ENCODE measurements at places on chromosomes 1 and 21. TPM values are rescaled to one million over a fixed set of nuclear protein-coding genes. Genes with fewer than 3 reads are reported as not detected.

The FLAD1 gene
- 32.9 TPM for total RNA-seq

The OR2L13 gene
- not detected for total RNA-seq

The C1orf141 gene
- total RNA-seq: not detected

The EPHA8 gene
- total RNA-seq: not detected

The TEDDM1 gene
- not detected for total RNA-seq

The RRP15 gene
- total RNA-seq: 20.9 TPM

DNA sequence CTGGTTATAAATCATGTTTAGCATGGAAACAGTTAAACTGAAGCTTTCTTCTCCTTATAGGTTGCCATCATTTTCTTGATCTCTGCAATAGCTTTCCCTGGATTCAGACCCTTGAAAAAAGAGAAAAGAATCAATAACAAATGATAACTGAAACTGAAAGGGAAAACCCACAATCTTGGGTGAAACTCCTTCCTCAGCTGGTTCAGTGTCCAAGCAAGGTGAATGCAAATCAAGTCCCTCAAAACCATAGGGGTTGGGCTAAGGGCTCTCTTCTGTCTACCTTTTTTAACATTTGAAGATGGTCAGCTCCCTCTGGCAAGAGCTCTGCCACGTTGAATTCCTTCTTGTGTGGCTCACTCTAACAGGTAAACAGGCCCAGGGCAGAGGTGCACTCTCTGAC lies 7.1 kb upstream of the ATP13A2 start:
- H3K36me3 ChIP-seq: peaks cover 21% of the 10 kb centered on the region
- H3K4me3 ChIP-seq: no peak overlapping the region
- no peaks in the 10 kb centered on the region for H3K27me3 ChIP-seq
- H3K27ac ChIP-seq: peak overlapping the region; percentile 77
- no peak for DNase-seq

- H3K4me3 ChIP-seq: no peak overlapping the region
- H3K4me1 ChIP-seq: peaks cover 8% of the 10 kb centered on the region
- no peak for DNase-seq
- peaks cover 4% of the 10 kb centered on the region for H3K27me3 ChIP-seq
Measured at GRCh38 chr1:184860535-184860934, 105.9 kb upstream of the EDEM3 start.

DNA sequence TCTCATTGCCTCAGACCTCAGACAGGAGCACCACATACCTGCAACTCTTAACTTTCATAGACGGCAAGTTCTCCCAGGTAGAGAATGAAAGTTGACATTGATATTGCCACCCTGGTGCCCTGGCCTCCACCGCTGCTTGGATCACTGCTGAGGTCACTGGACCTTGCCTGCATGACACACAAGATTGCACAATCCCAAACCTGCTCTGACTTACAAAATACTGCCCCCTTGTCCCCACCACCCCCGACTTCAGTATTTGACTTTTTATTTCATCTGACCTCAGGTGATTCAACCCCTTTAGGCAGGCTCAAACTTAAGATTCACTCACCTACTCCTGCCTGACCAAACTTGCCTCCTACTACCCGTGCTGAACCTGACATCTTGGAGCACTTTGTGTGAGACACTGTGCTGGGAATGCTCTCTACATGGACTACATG lies 43.1 kb upstream of the S1PR1 start:
- no peaks in the 10 kb centered on the region for H3K36me3 ChIP-seq
- no peak overlapping the region for H3K27ac ChIP-seq
- no peak overlapping the region for H3K4me3 ChIP-seq
- H3K27me3 ChIP-seq: no peaks in the 10 kb centered on the region
- no peak for DNase-seq
- peaks cover 19% of the 10 kb centered on the region for H3K4me1 ChIP-seq

DNA sequence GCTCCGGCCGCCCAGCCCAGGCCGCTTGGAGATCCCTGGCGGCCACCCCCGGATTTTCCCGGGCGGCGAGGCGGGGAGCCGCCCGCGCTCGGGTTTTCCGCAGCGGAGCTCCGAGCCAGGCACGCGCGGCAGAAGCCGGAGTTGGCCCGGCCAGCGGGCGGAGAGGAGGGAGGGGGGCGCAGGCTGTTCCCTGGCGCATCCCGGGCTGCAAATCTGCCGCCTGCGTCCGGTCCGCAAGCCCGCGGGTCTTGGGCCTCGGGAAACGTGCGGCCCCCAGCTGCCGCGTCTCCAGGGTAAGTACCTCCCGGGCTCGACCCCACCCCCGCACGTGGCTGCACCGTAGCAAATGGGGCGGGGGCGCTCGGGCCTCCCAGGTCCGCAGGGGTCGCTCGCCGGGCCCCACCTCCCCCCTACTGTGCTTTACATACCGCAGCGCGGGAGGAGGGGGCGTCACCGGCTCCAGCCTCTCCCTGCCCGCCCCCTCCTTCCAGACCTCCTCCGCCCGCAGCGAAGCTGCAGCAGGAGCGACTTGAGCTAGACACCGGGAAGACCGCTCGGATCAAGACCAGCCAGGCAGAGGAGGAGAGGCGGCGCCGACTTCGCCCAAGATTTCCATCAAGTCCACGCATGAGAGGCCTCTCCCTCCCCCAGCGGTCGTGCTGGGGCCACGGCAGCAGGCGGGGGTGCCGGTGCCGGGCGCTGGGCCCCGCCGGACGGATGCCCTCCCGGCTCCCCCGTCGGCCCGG lies 1.6 kb downstream of the TMEM200B start:
- peaks cover 2% of the 10 kb centered on the region for H3K4me1 ChIP-seq
- H3K4me3 ChIP-seq: peak overlapping the region; percentile 68
- H3K27me3 ChIP-seq: peaks cover 21% of the 10 kb centered on the region
- DNase-seq: no peak

GRCh38 chr21:25887646-25888306 lies 153.0 kb downstream of the GABPA start:
- H3K4me3 ChIP-seq: no peak overlapping the region
- DNase-seq: no peak
- H3K27ac ChIP-seq: no peak overlapping the region
- no peaks in the 10 kb centered on the region for H3K4me1 ChIP-seq

- H3K27me3 ChIP-seq: no peaks in the 10 kb centered on the region
- H3K27ac ChIP-seq: peak overlapping the region; percentile 73
- peak; percentile 75 for DNase-seq
Measured at GRCh38 chr1:203625628-203626019, 1.0 kb upstream of the ATP2B4 start.

- no peak for DNase-seq
- no peak overlapping the region for H3K4me3 ChIP-seq
- no peaks in the 10 kb centered on the region for H3K27me3 ChIP-seq
Measured at GRCh38 chr1:236039740-236040685, 24.9 kb downstream of the NID1 start.

- no peak overlapping the region for H3K27ac ChIP-seq
- H3K36me3 ChIP-seq: no peaks in the 10 kb centered on the region
- DNase-seq: no peak
- H3K4me3 ChIP-seq: no peak overlapping the region
Measured at GRCh38 chr1:55222152-55222551, 7.0 kb upstream of the USP24 start.

DNA sequence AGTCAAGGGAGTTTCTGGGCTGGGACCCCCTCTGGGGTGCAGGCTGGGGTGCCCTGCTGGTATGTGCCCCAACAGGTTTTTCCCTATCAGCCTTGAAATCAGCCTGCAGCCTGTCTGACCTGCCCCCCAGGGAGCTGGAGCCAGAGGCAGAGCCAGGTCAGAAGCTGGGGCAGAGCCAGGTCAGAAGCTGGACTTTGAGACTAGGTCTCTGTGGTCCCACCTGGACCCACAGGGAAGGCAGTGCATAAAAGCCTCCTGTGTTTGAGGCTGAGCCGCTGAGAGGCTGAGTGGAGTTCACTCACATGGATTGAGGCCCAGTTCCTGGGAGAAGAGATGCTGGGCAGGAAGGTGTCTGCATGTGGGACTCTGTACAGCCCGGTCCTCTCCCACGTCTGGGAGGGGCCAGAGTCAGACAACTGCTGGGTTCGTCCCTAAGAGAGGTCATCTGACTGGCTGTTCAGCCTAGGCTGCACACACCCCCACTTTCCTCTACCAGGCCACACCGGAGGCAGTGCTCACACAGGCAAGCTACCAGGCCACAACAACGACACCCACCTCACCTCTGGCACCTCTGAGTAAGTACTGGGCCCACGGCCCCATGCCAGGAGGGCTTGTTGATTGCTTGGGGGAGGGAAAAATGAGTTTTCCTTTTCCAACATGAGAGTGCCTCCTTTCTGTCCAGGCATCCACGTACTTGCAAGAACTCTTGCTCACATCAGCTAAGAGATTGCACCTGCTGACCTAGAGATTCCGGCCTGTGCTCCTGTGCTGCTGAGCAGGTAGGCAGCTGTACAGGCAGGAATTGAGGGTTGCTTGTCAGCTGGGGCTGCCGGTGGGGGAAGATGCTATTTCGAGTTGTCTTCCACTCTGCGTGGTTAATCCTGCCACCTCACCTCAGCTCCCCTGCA lies at the start of gene ANXA9:
TSS of gene ANXA9 (plus strand) at position 488 of the 908 bp plus-strand sequence. CDS start 814 bp downstream, outside the sequence.
- DNase-seq: peak; percentile 28
- H3K27me3 ChIP-seq: no peaks in the 10 kb centered on the region
- H3K27ac ChIP-seq: no peak within 1 kb of the TSS

GRCh38 chr1:234014208-234014607 lies 109.7 kb downstream of the SLC35F3 start:
- H3K4me1 ChIP-seq: no peaks in the 10 kb centered on the region
- DNase-seq: no peak
- H3K27me3 ChIP-seq: peaks cover 20% of the 10 kb centered on the region
- no peaks in the 10 kb centered on the region for H3K36me3 ChIP-seq

- H3K4me1 ChIP-seq: no peaks in the 10 kb centered on the region
- H3K36me3 ChIP-seq: no peaks in the 10 kb centered on the region
- H3K27ac ChIP-seq: no peak overlapping the region
- H3K4me3 ChIP-seq: no peak overlapping the region
Measured at GRCh38 chr1:116078699-116079223, 32.4 kb upstream of the MAB21L3 start.

GRCh38 chr1:222306512-222306911 lies 241.4 kb downstream of the HHIPL2 start:
- no peaks in the 10 kb centered on the region for H3K4me1 ChIP-seq
- no peak for DNase-seq
- no peak overlapping the region for H3K4me3 ChIP-seq

- H3K27ac ChIP-seq: peak overlapping the region; percentile 91
- H3K4me1 ChIP-seq: peaks cover 36% of the 10 kb centered on the region
- peak; percentile 71 for DNase-seq
- H3K4me3 ChIP-seq: peak overlapping the region; percentile 3
- peaks cover 2% of the 10 kb centered on the region for H3K36me3 ChIP-seq
- H3K27me3 ChIP-seq: no peaks in the 10 kb centered on the region
Measured at GRCh38 chr1:52659356-52659755, 26.4 kb downstream of the SHISAL2A start.

GRCh38 chr1:17653728-17654351 lies 101.3 kb upstream of the ACTL8 start:
- no peaks in the 10 kb centered on the region for H3K4me1 ChIP-seq
- H3K27me3 ChIP-seq: no peaks in the 10 kb centered on the region
- H3K4me3 ChIP-seq: no peak overlapping the region

GRCh38 chr21:16280686-16281091 lies 550.9 kb downstream of the USP25 start:
- H3K4me1 ChIP-seq: no peaks in the 10 kb centered on the region
- no peak overlapping the region for H3K27ac ChIP-seq
- H3K36me3 ChIP-seq: no peaks in the 10 kb centered on the region
- H3K27me3 ChIP-seq: no peaks in the 10 kb centered on the region
- no peak for DNase-seq

DNA sequence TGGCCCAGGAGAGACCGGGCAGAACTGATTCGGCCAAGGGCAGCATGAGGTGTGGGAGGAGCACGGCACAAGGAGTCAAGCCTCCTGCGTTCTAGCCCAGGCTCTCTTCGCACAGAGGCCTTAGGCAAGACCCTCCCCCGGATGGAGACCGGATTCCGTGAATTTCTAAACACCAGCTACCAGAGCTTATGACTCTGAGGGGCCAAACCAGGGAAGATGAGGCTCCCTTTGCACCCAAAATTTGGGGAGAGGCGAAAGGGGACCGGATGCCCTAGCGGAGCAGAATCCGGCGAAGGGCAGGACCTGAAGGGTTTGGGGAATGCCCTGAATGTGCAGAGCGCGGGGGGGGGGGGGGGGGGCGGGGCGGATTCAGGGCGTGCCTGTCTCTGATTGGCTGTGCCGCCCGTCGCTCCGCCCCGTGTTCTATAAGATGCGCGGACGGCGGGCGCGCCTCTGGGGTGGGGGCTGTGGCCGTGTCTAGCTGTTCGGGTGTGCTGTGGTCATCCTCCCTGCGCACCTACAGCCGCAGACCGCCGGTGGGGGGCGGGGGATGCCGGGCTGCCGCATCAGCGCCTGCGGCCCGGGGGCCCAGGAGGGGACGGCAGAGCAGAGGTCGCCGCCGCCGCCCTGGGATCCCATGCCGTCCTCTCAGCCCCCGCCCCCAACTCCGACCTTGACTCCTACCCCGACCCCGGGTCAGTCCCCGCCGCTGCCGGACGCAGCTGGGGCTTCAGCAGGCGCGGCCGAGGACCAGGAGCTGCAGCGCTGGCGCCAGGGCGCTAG lies at the start of gene TRNP1:
TSS of gene TRNP1 (plus strand) at position 456 of the 783 bp plus-strand sequence. CDS start at position 551, 95 bp downstream.
- peak; percentile 79 for DNase-seq
- peak within 1 kb of the TSS; percentile 30 for H3K27ac ChIP-seq
- H3K36me3 ChIP-seq: no peaks in the 10 kb centered on the region
- peaks cover 21% of the 10 kb centered on the region for H3K4me1 ChIP-seq
- peak within 1 kb of the TSS; percentile 74 for H3K4me3 ChIP-seq
- H3K27me3 ChIP-seq: peaks cover 49% of the 10 kb centered on the region

GRCh38 chr1:3244927-3245315 lies 175.9 kb downstream of the PRDM16 start:
- no peak overlapping the region for H3K27ac ChIP-seq
- DNase-seq: no peak
- H3K4me1 ChIP-seq: no peaks in the 10 kb centered on the region
- no peaks in the 10 kb centered on the region for H3K36me3 ChIP-seq
- no peak overlapping the region for H3K4me3 ChIP-seq
- H3K27me3 ChIP-seq: peaks cover 7% of the 10 kb centered on the region

DNA sequence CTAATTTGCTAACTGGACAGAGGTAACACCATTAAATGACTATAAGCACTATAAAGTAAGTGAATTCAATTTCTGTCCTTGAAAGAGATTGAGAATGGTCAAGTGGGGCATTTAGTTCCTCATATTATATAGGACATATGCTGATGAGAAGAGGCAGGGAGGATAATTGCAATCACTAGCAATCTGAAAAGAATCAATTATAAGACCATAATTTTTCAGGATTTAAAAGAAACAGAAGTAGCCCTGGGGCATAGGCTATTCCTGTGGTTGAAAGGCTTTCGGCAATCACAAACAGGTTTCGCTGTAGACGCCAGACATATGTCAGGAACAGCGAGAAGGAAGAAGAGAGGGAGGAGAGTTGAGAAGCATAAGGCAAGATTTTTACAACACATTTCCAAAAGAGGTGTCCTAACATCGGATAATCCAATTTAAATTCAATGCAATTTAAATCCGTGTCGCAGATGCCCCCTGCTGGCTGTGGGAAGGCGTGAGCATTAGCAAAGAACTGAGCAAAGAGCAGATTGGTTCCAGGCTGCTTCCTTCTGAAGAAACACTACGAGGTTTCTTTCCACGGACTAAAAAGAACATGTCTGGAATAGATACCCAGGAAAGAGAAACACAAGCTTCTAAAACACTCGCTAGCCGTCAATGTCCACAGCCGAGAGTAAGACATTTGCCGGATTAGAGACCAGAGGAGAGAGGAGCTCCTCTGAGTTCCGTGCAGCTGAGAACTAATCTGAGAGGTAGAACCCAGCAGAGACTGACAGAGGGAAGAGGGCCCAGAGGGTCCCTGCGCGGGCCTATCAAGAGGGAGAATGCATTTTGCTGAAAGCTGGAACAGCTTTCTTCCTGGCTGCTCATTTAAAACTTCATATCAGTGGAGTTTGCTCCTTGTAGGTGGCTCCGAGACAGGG lies 27.9 kb downstream of the RGS5 start:
- no peak overlapping the region for H3K27ac ChIP-seq
- no peaks in the 10 kb centered on the region for H3K4me1 ChIP-seq
- H3K36me3 ChIP-seq: no peaks in the 10 kb centered on the region
- no peak overlapping the region for H3K4me3 ChIP-seq
- H3K27me3 ChIP-seq: peaks cover 3% of the 10 kb centered on the region

Data from activated CD8-positive, alpha-beta T cell treated with anti-CD3 and anti-CD28 coated beads for 36 hours (primary cell).